Dermis microvascular lymphatic vessel endothelial cell (primary cell): ENCODE measurements at places on chromosomes 7 and 10. TPM values are rescaled to one million over a fixed set of nuclear protein-coding genes. Genes with fewer than 3 reads are reported as not detected.

DNA sequence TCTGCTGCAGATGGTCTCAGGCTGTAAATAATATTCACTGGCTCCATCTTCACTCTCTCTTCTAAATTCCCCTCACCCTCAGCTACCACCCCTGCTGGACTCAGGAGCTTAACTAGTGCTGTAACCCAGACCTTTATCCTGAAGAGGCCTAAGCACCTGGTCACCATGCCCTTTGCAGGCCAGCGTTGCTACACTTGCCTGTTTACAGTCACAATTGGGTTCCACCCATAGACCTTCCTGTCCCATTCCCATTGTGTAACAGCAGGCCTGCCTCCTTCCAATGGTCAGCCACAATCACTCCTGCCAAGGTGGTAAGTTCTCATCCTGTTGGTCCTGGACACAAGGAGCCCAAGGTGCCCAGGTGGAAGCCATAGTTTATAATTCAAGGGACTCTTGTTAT, 85.9 kb upstream of the IFRD1 start:
- DNase-seq: no peak

DNA sequence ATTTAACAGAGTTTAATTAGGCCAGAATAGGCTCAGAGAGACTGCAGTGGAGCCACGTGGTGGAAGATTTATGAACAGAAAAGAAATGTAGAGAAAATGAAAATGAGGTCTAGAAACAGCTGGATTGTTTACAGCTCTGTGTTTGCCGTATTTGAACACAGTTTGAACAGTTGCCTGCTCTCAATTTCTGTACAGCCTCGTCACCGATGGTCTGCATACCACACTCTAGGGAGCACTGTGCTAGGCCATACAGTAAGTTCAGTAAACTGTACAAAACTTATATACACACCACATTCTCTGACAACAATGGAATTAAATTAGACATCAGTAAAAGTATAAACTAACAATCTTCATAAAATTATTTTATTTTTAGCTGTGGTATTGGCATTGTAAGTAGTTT, 11.1 kb upstream of the CYP2E1 start:
- no peak for DNase-seq

GPER1 gene
- 1.5 and 2.3 TPM in 2 replicates for total RNA-seq

ITGB8 gene
- 2.2 and 5.1 TPM in 2 replicates for total RNA-seq
